T-cell (primary cell): ENCODE measurements at places on chromosomes 16 and 17. TPM values are rescaled to one million over a fixed set of nuclear protein-coding genes. Genes with fewer than 3 reads are reported as not detected.

DNA sequence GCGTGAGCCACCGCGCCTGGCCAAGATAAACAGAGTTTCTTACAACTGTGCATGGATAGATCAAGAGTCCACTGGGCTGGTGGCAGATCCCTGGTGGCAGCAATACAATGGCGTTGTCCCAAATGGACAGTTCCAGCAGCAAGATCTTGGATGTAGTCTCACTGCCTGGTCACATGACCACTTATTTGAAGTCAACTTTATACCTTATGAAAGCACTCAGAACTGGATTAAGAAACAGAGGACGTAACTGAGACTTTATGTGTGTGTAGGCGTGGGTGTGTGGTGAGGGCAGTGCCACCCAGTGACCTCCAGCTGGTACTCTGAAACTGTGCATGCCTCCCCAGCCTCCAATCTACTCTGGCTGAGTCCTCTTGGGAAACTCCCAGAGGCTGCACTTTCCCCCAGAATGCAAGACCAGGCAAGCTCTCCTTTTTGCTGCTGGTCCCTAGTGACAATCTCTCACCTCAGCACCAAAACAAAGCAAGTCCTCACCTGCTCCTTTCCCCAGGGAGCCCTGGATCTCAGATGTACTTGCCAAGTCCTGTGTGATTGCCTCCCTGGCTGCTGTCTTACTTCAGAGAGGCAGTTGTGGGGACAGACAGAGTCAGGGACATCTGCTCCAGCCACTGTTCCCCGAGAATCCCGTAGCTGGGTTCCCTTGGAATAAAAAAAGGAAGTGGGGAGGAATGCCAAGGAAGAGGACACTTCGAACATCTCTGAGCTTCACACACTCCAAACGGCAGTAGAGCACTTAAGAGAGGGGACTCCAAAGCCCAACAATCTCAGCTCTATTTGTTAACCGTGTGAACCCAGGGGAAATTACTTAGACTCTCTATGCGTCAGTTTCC is 11.7 kb upstream of the ST6GALNAC2 start:
- no peak for DNase-seq
- H3K4me1 ChIP-seq, result peaks cover 6% of the 10 kb centered on the region

DNA sequence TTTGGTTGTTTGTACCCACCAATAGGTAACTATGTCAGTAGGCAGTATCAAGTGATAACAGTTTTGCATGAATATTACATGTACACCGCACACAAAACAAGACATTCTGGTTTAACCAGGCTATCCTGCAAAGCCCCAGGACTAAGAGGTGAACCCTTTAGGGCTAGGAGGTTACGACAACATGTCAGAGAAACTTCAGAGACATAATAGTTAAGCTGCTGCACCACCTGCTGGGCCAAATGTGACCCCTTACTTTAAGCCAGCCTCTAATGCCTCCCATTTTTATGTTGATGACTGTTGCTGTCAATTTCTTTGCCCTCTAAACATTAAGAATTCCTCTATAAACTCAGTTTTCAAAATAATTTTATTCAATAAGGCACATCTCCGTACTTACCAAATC is 15.4 kb downstream of the SRP68 start:
- H3K4me3 ChIP-seq, result no peak overlapping the region
- H3K27ac ChIP-seq, result no peak overlapping the region
- no peaks in the 10 kb centered on the region for H3K27me3 ChIP-seq
- H3K4me1 ChIP-seq, result no peaks in the 10 kb centered on the region
- DNase-seq, result no peak

GRCh38 chr17:81114351-81115093 is 50.8 kb upstream of the PVALEF start:
- H3K4me1 ChIP-seq, result no peaks in the 10 kb centered on the region
- H3K27ac ChIP-seq, result no peak overlapping the region
- no peaks in the 10 kb centered on the region for H3K36me3 ChIP-seq
- no peak for DNase-seq
- H3K4me3 ChIP-seq, result no peak overlapping the region
- H3K27me3 ChIP-seq, result no peaks in the 10 kb centered on the region

GRCh38 chr16:13742928-13743327 is 177.0 kb upstream of the ERCC4 start:
- DNase-seq, result no peak
- no peak overlapping the region for H3K27ac ChIP-seq
- H3K4me1 ChIP-seq, result no peaks in the 10 kb centered on the region
- H3K36me3 ChIP-seq, result no peaks in the 10 kb centered on the region
- no peaks in the 10 kb centered on the region for H3K27me3 ChIP-seq

GRCh38 chr17:40086150-40087044 is 14.0 kb downstream of the NR1D1 start:
- DNase-seq, result peak; percentile 40
- H3K4me1 ChIP-seq, result peaks cover 12% of the 10 kb centered on the region
- H3K4me3 ChIP-seq, result no peak overlapping the region
- no peaks in the 10 kb centered on the region for H3K27me3 ChIP-seq
- H3K36me3 ChIP-seq, result peaks cover 66% of the 10 kb centered on the region
- H3K27ac ChIP-seq, result no peak overlapping the region

DNA sequence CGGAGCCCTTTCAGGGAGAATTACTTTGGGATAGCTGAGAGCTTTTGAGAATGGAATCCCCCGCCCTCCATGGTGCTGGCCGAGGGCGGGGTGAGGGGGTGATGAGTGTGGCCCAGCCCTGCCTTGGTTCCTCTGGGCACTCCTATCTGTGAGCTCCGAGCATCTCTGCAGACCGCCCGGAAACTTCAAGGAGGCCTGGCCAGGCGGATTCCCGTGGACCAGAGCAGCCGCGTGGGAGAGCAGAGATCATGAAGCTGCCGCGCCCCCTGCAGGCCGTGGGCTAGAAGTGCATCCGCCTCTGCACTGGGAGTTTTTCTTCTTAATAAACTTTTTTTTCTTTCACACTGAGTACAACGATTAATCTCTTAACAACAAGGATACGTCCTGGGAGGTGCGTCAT is 392.9 kb upstream of the EEF2KMT start:
- H3K4me3 ChIP-seq, result no peak overlapping the region
- no peaks in the 10 kb centered on the region for H3K4me1 ChIP-seq
- no peaks in the 10 kb centered on the region for H3K36me3 ChIP-seq
- no peaks in the 10 kb centered on the region for H3K27me3 ChIP-seq

- no peak overlapping the region for H3K27ac ChIP-seq
- H3K4me1 ChIP-seq, result peaks cover 3% of the 10 kb centered on the region
- no peak overlapping the region for H3K4me3 ChIP-seq
Observed at GRCh38 chr16:84044118-84044488, 1.5 kb upstream of the SLC38A8 start.

DNA sequence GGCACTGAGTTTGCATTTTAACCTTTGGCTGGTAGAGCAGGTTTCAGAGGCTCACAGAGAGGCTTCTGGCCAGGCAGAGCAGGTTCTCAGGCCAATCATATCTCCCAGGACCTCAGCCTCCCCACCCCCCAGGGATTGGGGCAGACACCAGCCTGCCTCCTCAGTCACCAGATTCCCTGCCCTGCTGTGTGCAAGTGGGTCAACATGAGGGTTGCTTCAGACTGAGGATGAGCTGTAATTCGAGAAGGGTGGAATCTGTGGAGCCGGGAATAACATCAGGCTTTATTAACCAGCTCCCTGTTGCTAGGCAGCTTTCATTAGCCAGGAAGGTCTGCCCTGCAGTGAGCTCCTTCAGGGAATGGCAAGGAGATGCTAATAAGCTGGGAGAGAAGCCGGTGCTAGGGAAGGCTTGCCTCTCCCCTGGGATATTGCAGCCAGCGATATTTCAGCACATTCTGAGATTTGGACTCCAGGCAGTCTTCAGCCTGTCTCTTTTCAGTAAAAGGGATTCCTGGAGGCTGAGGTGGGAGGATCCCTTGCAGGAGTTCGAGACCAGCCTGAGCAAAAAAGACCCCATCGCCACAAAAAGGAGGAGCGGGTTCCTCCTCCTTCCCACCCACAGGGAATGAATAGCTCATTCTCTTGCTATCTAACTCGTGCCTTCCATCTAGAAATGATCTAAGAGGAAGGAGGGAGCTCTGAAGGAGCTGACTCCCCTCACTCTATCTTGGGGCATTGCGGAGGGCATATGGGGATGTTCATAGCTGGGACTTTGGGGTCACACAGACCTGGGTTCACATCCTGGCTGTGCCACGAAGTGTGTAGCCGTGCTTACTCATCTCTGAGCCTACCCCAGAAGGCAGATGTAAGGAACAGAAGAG is 10.7 kb downstream of the SGSM2 start:
- no peaks in the 10 kb centered on the region for H3K27me3 ChIP-seq
- no peak overlapping the region for H3K27ac ChIP-seq
- H3K4me1 ChIP-seq, result peaks cover 3% of the 10 kb centered on the region
- no peak for DNase-seq
- no peak overlapping the region for H3K4me3 ChIP-seq
- peaks cover 10% of the 10 kb centered on the region for H3K36me3 ChIP-seq

DNA sequence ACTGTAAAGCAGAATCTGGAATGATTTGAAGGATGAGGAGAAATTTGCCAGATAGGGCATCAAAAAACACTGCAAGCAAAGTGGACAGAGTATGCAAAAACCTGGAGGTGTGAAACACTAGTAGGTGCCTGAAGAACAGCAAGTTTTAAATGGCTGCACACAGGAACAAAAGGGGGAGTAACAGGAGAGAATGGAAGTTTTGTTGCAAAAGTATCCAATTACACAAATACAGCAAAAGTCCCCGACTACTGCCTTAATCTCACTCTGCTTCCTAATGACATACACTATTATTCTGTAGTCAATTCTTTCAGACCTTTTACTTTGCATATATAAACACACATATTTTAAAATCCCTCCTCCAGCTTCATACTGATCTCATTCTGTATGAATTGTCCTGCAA is 1.5 kb downstream of the HEATR6 start:
- no peak for DNase-seq
- H3K27me3 ChIP-seq, result no peaks in the 10 kb centered on the region
- H3K27ac ChIP-seq, result no peak overlapping the region
- peaks cover 15% of the 10 kb centered on the region for H3K4me1 ChIP-seq
- H3K36me3 ChIP-seq, result peaks cover 32% of the 10 kb centered on the region

TEKT3 gene
- not detected for total RNA-seq

CFAP20 gene
- 80.6 TPM for total RNA-seq

ZPBP2 gene
- total RNA-seq, result not detected

SLC6A2 gene
- not detected for total RNA-seq

RANBP10 gene
- total RNA-seq, result 29.3 TPM
